Activated gamma-delta T cell (primary cell): ENCODE measurements at places on chromosomes 13 and 19.

DNA sequence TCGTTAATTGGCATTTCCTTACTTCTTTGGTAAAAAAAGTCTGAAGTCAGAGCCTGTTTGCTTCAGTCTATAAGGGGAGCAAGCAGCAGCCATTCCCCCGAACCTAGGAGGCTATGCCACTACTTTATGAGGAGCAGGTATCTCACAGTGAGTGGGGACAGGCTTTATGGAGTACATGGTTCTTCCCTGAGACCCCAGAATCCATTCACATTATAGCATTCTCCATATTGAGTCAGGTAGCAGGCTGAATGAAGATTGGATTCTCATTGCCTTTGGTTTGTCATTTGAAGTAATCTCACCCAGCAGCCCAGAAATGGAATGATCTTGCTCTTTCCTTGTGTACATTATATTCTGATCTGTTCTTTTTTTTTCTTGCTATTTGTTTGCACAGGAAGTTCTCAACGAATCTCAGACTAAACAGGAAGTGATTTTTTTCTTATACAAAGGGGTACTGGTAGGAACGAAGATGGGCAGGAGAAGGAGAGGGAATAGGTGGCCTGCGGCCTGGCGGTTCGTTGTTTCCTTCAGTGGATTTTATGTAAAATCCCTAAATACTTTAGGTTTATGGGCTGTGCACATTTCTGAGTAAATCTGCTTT, 74.4 kb downstream of the ARHGAP35 start:
- DNase-seq, result no peak

DNA sequence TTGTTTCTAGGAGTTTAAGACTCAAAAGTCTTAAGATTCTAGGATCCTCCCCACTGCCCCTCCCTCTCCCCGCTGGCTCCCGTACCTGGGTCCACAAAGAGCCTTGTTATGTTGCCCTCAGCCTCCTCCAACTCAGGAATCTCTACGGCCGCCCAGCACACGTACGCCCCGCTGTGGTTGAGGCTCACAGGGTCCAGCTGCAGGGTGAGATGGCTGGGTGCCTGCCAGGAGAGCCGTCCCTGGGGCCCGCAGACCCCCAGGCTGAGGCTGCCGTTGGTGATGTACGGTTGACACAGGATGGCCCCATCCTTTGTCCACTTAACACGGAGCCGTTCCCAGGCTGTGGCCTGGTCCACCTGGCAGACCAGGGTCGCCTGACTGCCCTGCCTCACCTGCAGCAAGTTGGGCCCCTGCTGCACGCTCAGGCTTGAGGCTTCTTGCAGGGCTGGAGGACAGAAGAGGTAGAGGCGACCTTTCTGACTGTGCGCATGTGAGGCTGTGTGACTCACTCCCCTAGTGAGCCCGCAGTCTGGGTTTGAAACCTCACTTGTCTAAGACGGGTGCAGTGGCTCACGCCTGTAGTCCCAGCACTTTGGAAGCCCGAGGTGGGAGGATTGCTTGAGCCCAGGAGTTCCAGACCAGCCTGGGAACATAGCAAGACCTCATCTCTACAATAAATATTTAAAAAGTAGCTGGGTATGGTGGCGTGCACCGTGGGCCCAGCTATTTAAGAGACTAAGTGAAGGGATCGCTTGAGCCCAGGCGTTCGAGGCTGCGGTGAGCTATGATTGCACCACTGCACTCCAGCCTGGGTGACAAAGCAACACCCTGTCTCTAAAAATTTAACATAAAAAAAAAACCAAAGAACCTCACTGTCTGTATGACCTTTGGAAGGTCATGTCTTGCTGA, 4.0 kb downstream of the TMIGD2 start:
- DNase-seq, result no peak

GRCh38 chr13:32824675-32825074, 191.5 kb upstream of the KL start:
- no peak for DNase-seq

DNA sequence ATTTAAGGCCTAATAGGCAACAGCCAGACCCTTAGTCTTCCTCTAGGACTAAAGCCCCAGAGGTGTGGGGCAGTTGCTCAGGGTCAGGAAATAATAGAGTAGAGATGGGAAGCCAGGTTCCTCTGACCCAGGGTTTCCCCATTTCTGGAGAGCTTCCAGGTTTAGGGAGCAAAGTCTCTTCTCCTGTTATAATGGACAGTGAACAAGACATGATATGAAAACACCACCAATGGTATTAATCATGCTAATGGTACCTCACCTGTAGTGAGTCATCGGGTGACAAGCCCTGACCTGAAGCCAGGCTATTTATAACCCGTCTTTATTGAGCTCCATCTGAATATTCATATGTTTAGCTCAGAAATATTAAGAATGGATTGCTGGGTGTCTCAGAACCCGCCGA, 24.6 kb downstream of the BICRA start:
- DNase-seq, result no peak

GRCh38 chr19:55113570-55114039, 3.8 kb downstream of the PPP1R12C start:
- DNase-seq, result no peak

GRCh38 chr19:45895519-45895972, 6.9 kb downstream of the MYPOP start:
- DNase-seq, result no peak
